ENCODE measurements at places on chromosomes 11 and 22.

GRCh38 chr11:108592591-108593213, 866 bp downstream of the EXPH5 start:
- DNase-seq, result peak; percentile 31

GRCh38 chr11:28836285-28837081, 728.3 kb downstream of the METTL15 start:
- peak; percentile 99 for DNase-seq

GRCh38 chr11:58830673-58831301, 13.7 kb downstream of the GLYATL2 start:
- DNase-seq, result no peak

GRCh38 chr11:35553021-35553420, 27.6 kb upstream of the PAMR1 start:
- peak; percentile 10 for DNase-seq

- no peak for DNase-seq
Measured at GRCh38 chr11:45411228-45411946, 125.2 kb upstream of the SYT13 start.

GRCh38 chr22:28703436-28703835, 23.8 kb upstream of the TTC28 start:
- DNase-seq, result no peak

GRCh38 chr11:65051398-65051858, 6.9 kb downstream of the NAALADL1 start:
- no peak for DNase-seq
